RCC 7860 (cell line): ENCODE measurements at places on chromosomes 7 and 10.

DNA sequence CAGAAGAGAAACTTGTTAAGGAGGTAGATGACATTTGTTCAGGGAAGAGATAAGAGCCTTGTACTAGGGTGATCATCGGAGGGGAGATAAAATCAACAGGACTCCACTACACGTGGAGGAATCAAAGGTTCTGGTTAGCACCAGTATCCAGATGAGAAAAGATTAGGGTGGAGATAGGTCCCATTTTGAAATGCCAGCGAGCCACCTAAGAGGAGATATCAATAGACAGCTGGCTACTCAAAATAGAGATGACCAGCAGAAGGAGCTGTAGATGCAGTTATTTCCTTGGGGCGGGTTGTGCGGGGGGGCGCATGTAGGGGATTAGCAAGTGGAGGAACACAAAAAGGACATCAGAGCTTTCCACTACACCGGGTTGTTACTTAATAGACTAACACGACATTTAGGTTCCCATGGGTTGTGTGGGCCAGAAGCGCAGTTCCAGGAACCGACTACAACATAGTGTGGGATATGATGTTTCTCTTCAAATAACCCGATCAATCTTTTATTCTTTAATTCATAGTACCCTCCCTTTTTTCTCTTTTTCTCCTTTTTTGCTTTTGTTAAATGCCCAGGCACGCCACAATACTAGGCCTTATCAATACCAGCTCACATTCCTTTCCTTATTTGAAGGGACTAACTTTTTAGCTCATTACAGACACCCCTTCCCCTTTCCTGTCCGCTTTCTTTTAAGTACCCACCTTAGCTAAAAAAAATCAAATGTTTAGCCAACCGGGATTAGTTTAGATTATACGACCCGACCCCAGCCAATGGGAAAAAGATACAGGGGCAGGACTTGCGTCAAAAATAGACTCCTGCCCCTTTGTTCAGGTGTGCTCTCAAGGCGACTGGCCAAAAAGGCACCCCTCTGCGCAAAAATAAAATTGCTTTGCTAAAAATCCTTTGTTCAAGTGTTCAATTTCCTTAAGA, 2.0 kb upstream of the KIF11 start:
- DNase-seq = peak; percentile 20

DNA sequence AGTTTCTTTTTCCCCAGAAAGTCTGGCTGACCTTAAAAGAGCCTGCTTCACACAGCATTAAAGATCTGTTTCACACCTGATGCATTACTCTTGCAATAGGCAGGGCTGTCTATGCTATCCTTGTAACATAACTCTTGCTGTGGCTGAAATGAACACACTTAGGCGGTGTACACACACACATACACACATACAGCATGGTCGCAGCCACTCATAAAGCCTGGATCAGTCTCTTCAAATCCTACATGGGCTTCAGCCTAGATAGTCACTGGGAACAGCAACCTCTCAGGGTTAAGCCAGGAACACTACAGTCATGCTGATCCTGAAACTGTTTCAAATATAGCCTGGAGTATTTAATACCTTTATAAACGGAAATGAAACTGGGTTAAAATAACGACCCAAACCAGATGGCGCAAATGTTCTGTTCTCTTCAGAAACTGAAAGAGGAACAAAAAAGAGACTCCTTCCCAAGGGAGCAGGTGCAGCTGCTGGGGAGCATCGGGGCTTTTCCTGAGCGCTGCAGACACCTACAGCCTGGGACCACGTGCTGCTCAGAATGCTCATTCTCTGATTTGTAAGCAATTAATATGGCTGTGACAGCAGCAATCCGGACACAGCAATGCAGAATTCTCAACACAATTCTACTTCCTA, 61.0 kb upstream of the SFMBT2 start:
- DNase-seq = no peak

- no peak for DNase-seq
These were observed 188.7 kb downstream of the ZNF716 start for GRCh38 chr7:57638666-57639065.

GRCh38 chr10:124706462-124707143, 37.6 kb downstream of the FAM53B start:
- DNase-seq = no peak

DNA sequence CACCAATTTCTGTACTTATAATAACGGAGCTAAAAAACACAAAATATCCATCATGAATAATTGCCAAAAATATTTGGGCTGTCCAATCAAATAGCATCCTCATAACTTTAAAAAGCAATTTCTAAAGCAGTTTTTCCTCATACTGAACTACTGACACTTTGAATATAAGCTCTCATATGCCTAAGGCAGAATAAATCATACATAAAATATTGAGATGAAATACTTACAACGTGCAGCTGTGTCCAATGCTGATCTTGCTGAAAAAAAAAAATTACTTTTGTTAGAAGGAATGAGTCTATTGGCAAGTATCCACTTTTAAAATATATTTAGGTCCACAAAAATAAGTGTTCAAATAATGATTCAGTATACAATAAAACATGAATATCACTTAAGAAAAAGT, 24.2 kb downstream of the FAM3C start:
- no peak for DNase-seq

- no peak for DNase-seq
These were observed 268.2 kb upstream of the POT1 start for GRCh38 chr7:125197731-125198393.

DNA sequence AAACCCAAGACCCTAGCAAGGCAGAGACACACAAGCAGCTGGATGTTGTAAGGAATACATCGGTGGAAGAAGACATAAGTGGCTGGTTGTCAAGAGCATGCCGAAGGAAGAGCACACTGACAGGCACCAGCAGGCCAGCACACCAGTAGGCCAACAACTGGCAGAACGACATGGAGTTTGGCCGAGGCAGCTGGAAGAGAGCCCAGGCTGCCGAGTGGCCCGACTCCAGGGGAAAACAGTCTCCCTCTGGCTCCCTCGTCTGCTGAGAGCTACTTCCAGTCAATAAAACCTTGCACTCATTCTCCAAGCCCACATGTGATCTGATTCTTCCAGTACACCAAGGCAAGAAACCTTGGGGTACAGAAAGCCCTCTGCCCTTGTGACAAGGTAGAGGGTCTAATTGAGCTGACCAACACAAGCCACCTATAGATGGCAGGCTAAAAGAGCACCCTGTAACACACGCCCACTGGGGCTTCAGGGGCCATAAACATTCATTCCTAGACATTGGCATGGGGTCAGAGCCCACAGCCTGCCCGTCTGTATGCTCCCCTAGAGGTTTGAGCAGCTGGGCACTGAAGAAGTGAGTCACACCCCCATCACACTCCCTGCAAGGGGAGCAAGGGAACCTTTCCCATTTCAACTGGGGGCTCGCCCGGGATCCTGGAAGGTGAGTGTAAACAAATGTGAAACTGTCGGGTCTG, 14.7 kb upstream of the TNS3 start:
- DNase-seq = no peak

GRCh38 chr10:84360637-84361365, 32.4 kb downstream of the CCSER2 start:
- no peak for DNase-seq

DNA sequence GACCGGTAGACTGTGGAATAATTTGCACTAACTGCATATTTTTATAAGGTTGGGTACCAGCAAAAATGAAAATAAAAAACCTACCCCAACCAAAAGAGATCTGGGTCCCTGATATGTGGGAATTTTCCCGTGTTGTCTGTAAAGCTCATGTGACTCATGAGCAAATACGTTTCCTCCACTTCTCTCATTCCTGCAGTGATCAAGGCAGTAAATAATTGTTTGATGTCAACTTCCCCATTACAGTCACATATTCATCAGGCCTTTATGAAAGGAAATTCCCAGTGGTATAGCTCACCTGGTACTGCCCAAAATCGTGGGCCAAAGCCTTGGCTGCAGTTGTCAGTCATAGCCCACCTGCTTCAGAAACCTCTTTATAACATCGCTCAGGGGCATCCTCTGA, 166.0 kb upstream of the ANK3 start:
- DNase-seq = no peak

DNA sequence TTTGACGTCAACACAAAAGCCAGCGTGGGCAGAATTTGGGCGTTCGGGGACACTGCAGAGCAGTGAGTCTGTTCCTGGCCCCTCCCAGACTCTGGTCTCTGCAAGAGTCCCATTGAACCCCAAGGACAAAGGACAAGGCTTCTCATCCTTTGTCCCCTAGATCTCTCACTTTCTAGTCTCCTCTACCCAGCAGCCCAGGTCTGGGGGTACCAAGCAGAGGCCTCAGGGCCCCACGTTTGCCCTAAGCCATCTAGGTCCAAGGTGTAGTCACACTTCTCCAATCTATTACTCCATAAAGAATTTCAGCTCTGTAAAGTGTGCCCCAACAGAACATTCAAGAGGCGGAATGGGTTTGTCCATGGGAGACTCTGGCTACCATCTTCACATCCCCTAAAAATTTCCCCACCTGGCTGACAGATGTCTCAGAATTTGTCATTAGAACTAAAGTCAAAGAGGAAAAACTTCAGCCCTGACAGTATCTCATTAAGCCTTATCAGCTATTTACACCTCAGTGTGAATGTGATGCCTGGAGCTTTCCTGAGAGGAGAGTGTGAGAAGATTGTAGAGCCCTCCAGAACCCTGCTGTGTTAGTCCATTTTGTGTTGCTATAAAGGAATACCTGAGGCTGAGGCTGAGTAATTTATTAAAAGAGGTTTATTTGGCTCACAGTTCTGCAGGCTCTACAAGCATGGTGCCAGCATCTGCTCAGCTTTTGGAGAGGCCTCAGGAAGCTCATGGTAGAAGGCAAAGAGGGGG, 81.4 kb upstream of the HABP2 start:
- no peak for DNase-seq

- DNase-seq = no peak
These were observed 140.0 kb downstream of the LHPP start for GRCh38 chr10:124601431-124602120.

- no peak for DNase-seq
These were observed 20.6 kb upstream of the PWWP2B start for GRCh38 chr10:132376394-132376851.

GRCh38 chr10:85578860-85579259, 787.7 kb downstream of the GRID1 start:
- DNase-seq = no peak

- DNase-seq = no peak
These were observed 18.0 kb upstream of the LYZL1 start for GRCh38 chr10:29270883-29271282.

GRCh38 chr10:100184840-100185239, 989 bp downstream of the ERLIN1 start:
- no peak for DNase-seq

DNA sequence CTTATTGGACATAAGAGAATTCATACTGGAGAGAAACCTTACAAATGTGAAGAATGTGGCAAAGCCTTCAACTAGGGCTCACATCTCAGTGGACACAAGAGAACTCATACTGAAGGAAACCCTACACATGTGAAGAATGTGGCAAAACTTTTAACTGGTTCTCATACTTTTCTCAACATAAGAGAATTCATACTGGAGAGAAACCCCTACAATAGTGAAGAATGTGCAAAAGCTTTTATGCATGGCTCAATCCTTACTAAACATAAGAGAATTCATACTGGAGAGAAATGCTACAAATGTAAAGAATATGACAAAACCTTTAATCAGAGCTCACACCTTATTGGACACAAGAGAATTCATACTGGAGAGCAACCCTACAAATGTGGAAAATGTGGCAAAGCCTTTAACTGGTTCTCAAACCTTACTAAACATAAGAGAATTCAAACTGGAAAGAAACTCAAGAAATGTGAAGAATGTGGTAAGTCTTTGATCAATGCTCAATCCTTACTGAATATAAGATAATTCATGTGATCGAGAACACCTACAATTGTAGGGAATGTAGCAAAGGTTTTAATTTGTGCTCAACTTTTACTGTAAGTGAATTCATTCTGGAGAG, 121.8 kb upstream of the ZNF722 start:
- no peak for DNase-seq

GRCh38 chr10:18271491-18271890, 131.3 kb downstream of the CACNB2 start:
- no peak for DNase-seq

GRCh38 chr10:49286686-49287085, 12.3 kb upstream of the C10orf71 start:
- DNase-seq = no peak

- DNase-seq = no peak
These were observed 4.7 kb downstream of the ZNF488 start for GRCh38 chr10:47379445-47379785.

- DNase-seq = no peak
These were observed 66.9 kb upstream of the ARHGAP21 start for GRCh38 chr10:24790599-24790998.

GRCh38 chr10:77774940-77775391, 137.4 kb upstream of the KCNMA1 start:
- DNase-seq = no peak

GRCh38 chr10:178208-178607, 43.0 kb downstream of the ZMYND11 start:
- peak; percentile 36 for DNase-seq

DNA sequence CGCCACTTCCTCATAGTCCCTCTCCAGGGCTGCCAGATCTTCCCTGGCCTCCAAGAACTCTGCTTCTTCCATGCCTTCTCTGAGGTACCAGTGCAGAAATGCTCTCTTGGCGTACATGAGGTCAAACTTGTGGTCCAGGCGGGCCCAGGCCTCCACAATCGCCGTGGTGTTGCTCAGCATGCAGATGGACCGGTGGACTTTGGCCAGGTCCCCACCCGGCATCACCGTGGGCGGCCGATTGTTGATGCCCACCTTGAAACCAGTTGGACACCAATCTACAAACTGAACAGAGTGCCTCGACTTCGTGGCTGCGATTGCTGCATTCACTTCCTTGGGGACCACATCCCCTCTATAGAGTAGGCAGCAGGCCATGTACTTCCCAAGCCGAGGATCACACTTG, 11.1 kb downstream of the TUBAL3 start:
- DNase-seq = no peak

DNA sequence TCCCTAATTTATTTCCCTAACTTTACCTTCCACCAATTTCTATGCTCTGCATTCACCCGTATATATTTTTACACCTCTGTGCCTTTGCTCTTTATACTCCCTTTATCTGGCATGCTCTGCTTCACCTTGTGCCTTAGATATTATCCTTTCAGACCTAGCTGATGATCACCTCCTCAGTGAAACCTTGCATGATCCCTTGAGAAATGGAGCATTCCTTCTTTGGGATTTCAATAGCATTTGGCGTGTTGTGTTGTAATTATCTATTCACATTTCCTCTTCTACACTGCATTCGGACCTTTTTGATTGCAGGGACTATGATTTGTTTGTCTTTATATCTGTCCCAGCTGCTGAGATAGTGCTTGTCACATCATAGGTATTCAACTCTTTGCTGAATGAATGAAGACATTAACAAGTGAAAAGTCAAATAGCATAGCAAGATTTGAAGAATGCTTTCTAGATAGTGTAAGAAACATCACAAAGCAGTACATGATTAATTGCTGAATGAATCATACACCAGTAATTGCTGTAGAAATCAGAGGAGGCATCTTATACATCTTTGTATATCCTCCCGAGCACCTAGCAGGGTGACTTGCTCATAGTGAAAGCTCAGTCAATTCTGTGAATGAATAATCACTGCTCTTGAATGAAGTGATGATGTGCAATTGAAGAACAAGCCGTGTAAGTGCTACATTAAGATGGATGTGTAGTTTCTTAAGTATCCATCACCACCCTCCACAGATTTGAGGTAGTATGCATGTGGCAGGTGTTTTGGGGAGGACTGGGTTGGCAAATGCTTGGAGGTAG, 2.0 kb upstream of the TM9SF3 start:
- peak; percentile 73 for DNase-seq

- no peak for DNase-seq
These were observed 104.1 kb downstream of the PHF14 start for GRCh38 chr7:11077816-11078215.
